ENCODE measurements at places on chromosomes 5 and 9.

- no peak for DNase-seq
Measured at GRCh38 chr9:15142878-15143534, 164.0 kb downstream of the TTC39B start.

DNA sequence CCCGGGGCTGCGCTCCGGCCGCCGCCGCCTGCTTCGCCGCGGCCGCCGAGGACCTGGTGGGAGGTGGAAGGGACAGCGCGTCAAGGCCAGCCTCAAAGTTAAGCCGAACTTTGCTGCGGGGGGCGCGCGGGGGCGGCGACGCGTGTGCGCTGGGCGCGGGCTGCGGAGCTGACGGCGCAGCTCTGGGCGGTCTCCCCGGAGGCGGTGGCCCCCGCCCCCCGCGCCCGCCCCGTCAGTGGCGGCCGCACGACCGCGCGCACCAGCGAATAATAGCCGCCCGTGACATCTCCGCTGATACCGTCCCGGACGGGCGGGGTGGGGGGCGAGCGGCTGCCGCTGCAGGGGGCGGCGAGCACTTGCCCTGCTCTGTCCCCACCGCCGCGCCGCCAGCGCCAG, 579 bp upstream of the FAM78A start:
- DNase-seq = no peak

GRCh38 chr5:133249593-133249992, 197.8 kb downstream of the HSPA4 start:
- DNase-seq = no peak

- DNase-seq = no peak
Measured at GRCh38 chr5:533243-533954, 9.2 kb upstream of the SLC9A3 start.

GRCh38 chr5:68748101-68748500, 345.7 kb upstream of the SLC30A5 start:
- no peak for DNase-seq

DNA sequence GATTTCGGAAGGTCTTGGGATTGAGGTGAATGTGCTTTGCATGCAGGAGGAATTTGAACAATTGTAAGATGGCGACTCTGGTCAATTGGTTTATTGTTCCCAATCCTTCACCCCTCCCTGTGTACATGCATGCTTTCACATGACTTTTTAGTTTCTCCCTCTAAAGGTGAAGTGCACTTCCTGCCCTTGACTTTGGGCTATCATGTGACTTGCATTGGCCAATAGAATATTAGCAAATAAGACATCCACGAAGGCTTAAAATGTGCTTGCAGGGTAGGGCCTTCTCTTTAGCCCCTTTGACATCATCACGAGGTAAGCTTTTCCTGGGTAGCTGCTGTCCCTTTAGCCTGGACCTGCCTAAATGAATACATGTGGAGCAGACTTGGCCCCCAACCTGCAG, 8.1 kb upstream of the ZBTB43 start:
- DNase-seq = no peak

DNA sequence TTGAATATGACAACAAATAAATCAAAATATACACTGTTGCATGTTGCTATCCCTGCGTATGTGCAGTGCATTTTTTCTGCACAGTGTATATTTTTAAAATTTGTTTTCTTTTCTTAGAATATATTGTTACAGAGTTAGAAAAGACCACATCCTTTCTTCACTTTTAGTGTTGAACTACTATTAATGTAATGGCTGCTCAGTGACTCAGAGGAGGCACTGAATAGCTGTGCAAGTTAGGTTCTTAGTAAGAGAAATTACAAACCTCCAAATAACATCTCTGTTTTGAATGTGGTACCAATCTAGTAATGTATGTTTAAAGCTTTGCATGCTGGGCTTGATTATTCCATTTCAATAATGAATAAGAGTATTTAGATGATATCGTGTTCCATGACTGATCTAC, 208.9 kb upstream of the PRR16 start:
- no peak for DNase-seq

GRCh38 chr9:17881371-17881770, 302.5 kb downstream of the SH3GL2 start:
- no peak for DNase-seq

- no peak for DNase-seq
Measured at GRCh38 chr9:109403116-109403515, 82.3 kb upstream of the EPB41L4B start.

GRCh38 chr5:123997462-123998215, 485.7 kb downstream of the CSNK1G3 start:
- no peak for DNase-seq

DNA sequence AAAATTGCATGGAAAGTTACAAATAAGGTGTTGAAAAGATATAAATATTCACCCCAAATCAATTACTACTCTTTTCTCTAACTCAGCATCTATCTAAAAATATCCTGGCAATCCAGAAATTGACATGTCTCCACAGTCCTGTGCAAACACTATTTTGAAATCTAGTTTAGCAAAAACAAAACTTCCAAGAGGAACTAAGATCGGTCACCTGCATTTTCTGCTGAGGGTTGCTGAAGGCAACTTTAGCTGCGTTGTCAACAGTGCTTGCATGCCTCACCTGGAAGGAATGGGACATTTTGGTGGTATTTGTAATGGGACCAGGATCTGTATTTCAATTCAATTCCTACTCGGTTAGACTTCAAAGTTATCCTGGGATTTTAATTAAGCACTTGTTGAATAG, 398.3 kb downstream of the NTRK2 start:
- no peak for DNase-seq

DNA sequence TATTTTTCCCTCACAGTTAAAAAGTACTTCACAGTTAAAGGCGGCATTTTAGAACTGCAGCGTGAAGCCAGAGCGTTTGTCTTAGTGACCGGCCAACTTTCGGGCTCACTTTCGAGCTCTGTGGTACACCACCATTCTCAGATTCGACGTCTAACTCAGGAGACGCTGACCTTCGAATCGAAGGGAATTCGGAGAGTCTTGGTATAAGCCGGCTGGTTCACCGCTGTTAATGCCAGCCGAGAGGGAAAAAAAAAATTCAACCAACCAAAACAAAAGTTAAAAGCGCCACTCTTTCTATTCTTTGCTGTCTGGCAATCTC, 544 bp upstream of the SNX24 start:
- no peak for DNase-seq

- DNase-seq = no peak
Measured at GRCh38 chr9:75812141-75812540, 78.3 kb upstream of the PCSK5 start.

DNA sequence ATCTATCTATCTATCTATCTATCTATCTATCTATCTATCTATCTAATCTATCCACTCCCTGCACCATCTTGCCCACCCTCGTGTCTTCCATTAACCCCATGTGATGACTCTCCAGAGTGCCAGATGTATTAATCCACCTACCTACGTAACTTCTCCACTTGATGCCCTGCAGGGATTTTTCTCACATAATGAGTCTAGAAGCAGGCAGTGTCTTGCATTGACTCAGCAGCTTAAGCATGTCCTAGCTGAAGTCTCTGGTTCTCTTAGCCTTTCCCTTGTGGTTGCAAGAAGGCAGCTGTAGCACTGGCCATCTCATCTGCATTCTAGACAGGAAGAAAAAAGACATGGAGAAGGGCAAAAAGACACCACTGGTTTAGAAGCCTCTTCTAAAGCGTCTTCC, 96.7 kb upstream of the ALDH1B1 start:
- DNase-seq = no peak

- DNase-seq = peak; percentile 12
Measured at GRCh38 chr9:21684831-21685362, 117.5 kb upstream of the MTAP start.

DNA sequence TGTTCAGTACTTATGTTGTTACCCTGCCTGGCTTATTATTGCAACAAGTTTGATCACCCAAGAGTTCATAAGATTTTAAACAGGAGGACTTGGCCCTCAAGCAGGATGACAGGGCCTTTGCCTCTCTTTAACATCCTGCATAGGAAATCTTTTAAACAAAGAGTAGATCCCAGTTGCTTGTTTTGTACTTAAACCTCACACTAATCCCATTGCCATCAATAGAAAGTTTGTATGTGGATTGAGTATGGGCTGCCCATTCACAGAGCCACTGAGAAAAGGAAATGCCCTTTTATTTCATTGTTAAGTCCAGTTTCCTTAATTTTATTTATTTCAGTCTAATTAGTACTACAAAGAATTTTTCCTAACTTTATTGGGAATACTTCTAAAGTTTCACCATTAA, 52.2 kb upstream of the FGF10 start:
- DNase-seq = no peak

DNA sequence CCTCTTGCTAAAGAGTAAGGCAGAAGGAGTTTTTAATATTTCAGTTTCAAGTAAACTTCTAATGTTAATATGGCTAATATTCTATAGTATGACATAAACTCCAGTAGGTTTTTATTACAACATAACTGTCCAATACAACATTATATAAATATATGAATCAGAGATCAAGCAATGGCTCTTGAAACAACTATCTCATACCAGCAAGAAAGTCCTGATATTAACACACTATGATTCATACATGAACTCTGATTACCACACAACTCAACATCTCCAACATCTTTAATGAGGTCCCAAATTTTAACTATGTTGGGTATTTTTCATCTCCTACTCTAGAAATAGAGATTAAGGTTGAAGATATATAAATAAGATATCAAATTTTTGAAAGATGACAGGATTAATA, 878.3 kb downstream of the TLE1 start:
- no peak for DNase-seq

- no peak for DNase-seq
Measured at GRCh38 chr5:31638345-31638744, 586 bp upstream of the PDZD2 start.

DNA sequence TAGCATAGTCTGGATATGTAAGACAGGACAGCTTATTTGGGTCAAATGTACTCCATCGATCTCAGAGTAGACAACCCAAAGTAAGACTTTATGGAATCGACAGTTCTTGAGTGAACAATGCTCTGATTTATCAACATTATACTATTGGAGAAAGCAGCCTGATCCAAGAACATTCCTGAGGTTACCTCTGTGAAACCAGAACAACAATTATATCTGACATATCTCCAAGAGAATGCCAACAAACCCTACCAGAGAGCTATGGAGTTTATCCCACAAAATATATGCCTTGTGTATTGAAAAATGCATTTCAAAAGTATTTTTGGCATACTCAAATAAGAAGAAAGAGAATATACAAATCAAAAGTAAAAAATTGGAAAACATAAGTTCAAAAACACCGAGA, 1985.9 kb downstream of the EFNA5 start:
- no peak for DNase-seq
